ENCODE measurements at places on chromosomes 11 and 22.

GRCh38 chr11:117623831-117624271 is 173.2 kb downstream of the DSCAML1 start:
- DNase-seq, result no peak

GRCh38 chr22:29128891-29129807 is 56.3 kb downstream of the KREMEN1 start:
- no peak for DNase-seq

GRCh38 chr11:9691865-9692264 is 28.0 kb downstream of the SWAP70 start:
- DNase-seq, result no peak

DNA sequence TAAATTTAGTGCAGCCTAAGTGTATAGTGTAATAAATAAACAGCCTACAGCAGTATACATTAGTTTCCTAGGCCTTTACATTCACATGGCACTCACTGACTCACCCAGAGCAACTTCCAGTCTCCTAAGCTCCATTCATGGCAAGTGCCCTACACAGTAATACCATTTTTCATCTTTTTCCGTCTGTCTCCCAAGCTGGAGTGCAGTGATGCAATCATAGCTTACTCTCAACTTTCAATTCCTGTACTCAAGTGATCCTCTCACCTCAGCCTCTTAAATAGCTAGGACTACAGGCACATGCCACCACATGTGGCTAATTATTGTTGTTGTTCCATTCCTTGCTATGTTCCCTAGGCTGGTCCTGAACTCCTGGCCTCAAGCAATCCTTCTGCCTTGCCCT is 54.4 kb downstream of the FCHSD2 start:
- no peak for DNase-seq

DNA sequence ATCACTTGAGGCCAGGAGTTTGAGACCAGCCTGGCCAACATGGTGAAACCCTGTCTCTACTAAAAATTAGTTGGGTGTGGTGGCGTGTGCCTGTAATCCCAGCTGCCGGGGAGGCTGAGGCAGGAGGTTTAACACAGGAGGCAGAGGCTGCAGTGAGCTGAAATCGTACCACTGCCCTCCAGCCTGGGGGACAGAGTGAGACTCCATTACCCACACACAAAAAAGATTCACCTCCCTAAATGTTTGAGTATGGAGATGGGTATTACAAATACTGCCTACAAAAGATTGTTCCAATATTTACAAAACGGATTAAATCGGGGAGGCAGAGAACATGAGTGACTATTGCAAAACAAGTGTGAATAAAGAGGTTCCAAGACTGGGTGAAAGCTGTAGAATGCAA is 98.3 kb downstream of the PICALM start:
- no peak for DNase-seq

DNA sequence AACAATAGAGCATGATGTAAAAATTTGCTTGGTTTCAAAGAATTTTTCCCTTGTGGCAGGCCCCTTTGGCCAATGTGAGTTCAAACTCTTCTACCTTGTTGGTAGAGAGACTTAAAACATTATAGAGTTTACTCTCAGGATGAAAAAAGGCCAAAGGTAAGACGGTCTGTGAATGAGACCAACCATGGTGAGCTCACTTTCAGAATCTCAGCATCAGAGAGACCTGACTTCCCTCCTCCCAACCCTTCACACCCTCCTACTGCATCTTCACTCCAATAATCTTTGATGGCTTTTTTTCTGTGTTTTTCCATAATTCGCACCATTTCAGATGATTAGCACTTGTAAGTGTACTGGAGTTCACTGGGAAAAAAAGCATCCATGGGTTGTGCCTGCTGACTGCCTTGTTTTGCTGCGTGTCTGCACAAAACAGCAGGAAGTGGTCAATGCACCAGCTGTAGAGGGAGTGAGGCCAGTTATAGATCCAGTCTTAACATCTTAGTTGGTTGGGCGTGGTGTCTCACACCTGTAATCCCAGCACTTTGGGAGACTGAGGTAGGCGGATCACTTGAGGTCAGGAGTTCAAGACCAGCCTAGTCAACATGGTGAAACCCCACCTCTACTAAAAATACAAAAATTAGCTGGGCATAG is 64.1 kb downstream of the SLC1A2 start:
- no peak for DNase-seq

- DNase-seq, result no peak
These were observed 7.3 kb upstream of the TP53I11 start for GRCh38 chr11:44957776-44958564.

- no peak for DNase-seq
These were observed 651 bp upstream of the C11orf42 start for GRCh38 chr11:6204706-6205105.

Measured in T-helper 1 cell (primary cell).